ENCODE measurements at places on chromosomes 3 and 15.

- no peak for DNase-seq
Measured at GRCh38 chr3:12979151-12979946, 93.9 kb downstream of the IQSEC1 start.

GRCh38 chr3:31671976-31672375, 139.3 kb downstream of the STT3B start:
- DNase-seq, result no peak

- no peak for DNase-seq
Measured at GRCh38 chr15:87032295-87032694, 952.6 kb downstream of the AGBL1 start.

DNA sequence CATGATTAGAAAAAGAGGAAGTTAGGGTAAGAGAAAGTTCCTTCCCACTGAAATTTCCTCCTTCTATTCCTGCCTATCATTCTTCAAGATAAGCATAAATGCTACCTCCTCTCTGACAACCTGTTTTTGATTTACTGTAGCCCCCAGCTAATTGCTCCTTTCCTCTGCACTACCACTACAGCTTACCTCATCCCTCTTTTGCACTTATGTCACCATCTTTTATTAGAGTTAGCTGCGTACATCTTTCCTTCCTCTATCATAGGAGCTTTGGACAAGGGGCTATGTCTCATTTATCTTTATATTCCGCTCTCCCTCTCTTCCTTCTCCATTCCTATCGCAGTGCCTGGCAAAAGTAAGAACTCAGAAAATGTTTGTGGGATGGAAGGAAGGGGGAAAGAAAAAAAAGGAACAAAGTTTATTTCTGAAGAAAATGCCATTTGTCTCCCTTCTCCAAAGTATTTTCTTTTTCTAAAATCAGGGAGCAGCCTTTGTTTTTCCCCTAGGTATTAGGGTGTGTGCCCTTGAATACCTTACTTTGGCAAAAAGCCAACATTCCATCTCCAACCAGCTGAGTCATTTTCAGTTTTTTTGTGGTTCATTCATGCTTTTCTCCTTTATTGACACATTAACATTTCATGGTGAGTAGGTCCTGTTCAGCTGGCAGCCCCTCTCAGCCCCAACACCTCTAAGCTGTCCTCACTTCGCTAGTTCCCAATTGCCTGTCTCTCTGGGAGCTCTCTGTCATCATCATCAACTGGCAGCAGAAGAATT, 87.6 kb upstream of the SOX2 start:
- DNase-seq, result no peak

- no peak for DNase-seq
Measured at GRCh38 chr15:60137711-60138396, 133.7 kb downstream of the FOXB1 start.

- no peak for DNase-seq
Measured at GRCh38 chr15:47620960-47621681, 96.2 kb upstream of the SEMA6D start.

- no peak for DNase-seq
Measured at GRCh38 chr15:73792415-73792814, 39.3 kb upstream of the INSYN1 start.

DNA sequence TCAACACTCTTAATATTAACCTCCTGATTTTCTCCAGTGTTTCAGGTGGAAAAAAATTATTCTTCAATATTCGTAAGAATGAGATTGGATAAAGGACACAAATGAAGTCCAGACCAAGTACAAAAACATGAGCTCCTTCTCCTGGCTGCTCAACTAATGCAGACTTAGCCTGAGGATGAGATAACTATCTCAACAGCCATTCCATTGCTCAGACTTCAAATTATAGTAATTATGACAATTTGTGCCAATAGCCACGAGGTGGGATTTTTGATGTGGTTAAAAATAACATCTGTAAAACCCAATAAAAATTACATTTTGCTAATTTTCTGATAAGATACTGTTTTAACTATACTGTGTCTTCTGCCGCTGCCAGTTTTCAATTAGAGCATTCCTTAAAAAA, 323.6 kb downstream of the SOX2 start:
- DNase-seq, result no peak

DNA sequence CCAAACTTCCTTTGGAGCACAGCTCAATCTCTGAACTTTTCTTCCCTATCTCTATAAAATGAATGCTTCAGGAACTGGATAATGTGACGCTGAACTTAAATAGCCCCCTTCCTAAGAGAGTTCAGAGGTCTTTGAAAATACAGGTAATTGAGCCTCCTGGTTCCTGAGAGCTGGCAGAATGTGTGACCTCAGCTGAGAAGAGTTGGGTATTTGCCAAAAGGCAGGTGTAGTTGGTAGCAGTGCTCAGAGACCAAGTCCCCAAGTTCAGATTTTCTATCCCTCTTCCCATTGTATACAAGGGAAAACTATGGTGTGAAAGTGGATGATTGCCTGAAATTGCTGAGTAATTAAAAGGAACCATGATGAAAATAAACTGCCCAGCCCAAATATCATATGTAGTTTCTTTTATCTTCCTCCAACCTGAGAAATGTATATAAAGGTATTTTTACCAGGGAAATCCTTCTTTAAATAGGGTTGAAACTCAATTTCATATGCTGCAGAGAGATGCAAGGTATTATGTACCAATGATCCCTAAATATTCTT, 154.6 kb upstream of the ICE2 start:
- DNase-seq, result no peak

GRCh38 chr3:149566292-149566975, 91.4 kb downstream of the WWTR1 start:
- DNase-seq, result no peak

DNA sequence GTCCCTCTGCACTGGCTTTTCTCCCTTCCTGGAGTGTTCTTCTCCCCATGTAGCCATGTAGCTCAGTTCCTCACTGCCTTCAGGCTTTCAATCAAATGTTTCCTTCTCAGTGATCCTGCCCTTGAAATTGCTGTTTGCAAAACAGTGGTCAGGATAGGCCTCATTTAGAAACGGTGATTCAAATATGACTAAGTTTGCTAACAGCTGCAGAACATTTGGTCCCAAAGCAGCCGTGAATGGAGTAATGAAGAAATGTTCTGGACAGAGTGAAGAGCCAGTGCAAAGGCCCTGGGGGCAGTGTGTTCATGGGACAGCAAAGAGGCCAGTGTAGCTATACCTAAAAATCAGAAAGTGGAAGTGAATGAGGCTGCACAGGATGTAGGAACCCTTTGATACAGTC, 223.4 kb downstream of the FEZF2 start:
- DNase-seq, result no peak

- DNase-seq, result no peak
Measured at GRCh38 chr3:68206524-68207117, 552.2 kb upstream of the SUCLG2 start.

- DNase-seq, result no peak
Measured at GRCh38 chr3:170508291-170508690, 77.6 kb downstream of the SLC7A14 start.

GRCh38 chr3:114362815-114363214, 69.0 kb downstream of the TIGIT start:
- DNase-seq, result no peak

All from activated naive CD8-positive, alpha-beta T cell treated with anti-CD3 and anti-CD28 coated beads, Interleukin-2, amount 50 U/mL, for 24 hours (primary cell).